ENCODE measurements at places on chromosomes 6 and 20.

DNA sequence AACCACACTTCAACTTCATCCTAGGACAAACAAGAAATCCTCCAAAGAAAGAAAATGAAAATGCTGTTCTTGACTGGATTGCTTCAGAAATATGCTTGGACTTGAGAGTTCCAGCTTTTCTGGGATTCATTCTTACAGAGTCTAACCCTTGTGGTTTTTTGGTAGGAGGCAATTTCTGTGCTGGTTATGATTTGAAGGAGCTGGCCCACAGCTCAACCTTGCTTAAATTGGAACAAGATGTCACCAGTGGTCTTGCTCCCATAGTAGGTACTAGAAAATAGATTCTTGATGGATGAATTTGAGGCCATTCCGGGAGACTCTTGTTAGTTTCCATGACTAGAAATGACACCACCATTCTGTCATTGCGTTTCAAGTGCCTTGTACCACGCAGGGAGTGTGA lies 54.3 kb upstream of the BMP6 start:
- no peak for DNase-seq

GRCh38 chr20:58017231-58017969 lies 211.1 kb downstream of the ANKRD60 start:
- DNase-seq, result peak; percentile 87

DNA sequence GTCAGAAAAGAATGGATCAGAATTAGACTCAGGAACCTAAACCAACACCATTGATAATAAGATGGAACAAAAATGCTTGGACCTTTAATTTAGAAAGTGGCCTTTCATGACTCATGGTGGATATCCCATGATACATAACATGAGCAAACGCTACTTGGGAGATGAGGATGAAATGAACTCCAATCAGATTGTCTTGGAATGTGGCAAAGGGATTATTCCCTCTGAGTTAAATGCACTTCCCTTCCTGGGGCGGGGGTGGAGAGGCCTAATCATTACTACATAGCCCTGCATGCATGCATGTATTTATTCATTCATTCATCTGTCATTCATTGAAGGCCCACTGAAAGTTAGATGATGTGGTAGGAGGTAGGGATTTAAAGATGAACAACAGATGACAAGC lies 174.0 kb downstream of the AIG1 start:
- no peak for DNase-seq

GRCh38 chr6:137784583-137784982 lies 82.5 kb upstream of the TNFAIP3 start:
- DNase-seq, result no peak

GRCh38 chr20:31949877-31950646 lies 1.8 kb downstream of the PDRG1 start:
- DNase-seq, result no peak

GRCh38 chr6:2952557-2953095 lies 18.7 kb downstream of the SERPINB6 start:
- DNase-seq, result no peak

GRCh38 chr6:90918361-90918760 lies 331.5 kb upstream of the MAP3K7 start:
- no peak for DNase-seq

DNA sequence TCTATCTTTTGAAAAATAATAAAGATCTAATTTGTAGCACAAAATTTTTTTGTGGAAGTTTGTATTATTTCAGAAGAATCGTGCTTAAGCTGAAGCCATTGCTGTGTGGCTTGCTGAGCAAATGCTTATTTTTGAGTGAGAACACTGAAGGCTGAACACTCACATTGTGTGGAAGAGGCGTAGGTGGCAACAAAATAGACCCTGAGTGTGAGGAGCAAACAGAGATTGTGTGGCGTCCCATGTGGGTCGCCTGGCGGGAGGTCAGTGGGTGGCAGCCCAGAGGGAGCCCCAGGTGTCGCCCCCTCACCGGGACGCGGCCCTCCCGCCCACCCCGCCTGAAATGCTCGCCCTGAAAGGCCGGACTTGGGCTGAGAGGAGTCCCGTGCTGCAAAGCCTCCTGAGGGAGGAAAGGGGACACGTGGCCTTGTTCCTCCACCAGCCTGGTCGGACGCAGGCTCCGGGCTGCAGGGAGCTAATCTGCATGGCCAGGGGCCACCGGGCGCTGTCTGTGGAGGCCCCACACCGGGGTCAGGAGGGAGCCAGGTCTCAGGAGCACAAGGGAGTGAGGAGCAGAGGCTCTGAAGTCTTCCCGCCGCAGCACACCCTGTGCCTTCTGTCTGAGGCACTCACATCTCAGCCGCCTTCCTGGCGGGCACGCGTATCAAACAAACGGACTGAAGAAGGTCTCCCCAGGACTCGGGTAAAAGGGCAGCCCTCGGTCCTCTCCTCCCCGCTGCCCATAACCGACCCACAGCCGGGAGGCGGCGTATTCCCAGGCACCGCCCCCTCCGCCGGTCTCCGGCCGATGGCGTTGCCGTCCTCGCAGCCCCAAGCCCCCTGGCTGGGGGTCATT lies 15.9 kb downstream of the DDO start:
- DNase-seq, result no peak

- DNase-seq, result no peak
Observed at GRCh38 chr6:30530014-30530413, 26.3 kb downstream of the GNL1 start.

- DNase-seq, result no peak
Observed at GRCh38 chr6:90485635-90486277, 101.1 kb downstream of the MAP3K7 start.

- DNase-seq, result no peak
Observed at GRCh38 chr6:129938249-129939020, 77.3 kb upstream of the TMEM244 start.

DNA sequence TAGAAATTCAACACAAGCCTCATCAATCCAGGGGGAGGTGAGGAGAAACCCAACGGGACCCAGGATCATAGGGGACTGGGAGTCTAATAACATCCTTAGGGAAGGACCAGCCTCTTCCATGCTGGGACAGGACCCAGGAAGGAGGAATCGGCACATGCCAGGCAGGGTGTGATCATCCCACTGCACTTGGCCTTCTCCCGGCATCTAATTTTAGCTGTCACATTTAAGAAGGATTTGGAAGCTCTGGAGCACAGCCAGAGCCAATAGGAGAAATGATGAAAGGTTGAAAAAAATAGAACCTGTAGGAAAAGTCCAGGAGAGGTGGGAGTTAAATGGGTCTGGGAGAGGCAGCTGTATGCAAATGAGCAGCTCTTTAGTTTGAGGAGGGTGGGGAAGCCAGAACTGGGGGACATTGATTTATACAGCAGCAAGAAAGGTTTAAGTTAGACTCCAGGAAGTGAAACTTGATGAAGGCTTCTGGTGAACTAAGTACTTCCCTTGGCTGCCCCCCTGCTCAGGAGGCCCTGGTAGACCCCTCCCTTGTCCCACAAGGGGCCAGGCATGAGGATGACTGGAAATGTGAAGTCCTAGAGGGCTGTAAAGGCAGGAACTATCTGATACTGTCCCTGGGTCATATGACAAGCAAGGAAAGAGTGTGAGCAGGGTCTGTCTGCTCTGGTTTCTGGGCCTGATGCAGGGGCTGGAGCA lies 260.3 kb downstream of the LRFN2 start:
- no peak for DNase-seq

DNA sequence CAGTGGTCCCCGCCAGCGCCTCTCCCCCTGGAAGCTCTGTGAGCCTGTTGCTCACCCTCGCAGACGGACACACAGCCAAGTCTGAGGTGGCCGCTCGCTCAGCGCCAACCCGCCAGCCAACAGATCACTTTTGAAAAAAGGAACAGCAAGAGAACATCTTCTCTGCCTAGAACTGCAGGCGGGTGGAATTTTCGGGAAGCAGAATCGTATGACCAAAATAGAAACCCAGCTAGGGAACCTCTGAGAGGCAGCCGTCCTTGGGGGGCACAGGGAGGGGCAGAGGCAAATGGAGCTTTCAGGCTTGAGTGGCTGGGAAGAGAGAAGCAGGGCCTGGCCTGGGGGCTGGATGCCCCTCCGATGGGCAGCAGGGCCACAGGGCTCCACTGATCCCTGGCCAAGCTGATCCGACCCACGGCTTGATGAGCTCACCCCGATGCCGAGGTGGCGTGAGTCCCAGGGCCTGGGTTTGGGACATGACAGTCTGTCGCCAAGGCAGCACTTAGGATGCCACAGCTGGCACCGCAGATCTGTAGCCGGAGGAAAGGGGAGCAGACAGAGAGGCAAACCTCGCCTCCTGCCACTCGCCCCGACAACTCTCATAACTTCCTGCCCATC lies 9.8 kb downstream of the NFATC2 start:
- no peak for DNase-seq

GRCh38 chr20:63290677-63291472 lies 2.1 kb upstream of the COL20A1 start:
- DNase-seq, result peak; percentile 18

DNA sequence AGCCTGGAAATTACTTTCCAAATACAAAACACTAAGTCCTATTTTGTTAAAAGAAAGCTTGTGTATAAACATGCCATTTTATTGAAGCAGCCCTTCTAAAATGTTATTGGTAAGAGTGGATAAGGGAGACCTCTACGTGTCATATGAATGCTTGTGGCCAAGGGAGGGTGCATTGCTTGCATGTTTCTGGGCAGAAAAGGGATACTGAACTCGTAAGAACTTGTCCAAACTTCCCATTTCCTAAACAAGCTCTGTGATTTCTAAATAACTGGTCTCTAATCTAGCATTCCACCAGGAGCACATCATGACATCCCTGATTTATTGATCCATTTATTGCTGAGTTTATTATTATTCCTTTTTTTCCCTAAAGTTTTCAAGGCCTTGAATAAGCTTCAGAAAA lies 474.1 kb downstream of the CD109 start:
- no peak for DNase-seq

DNA sequence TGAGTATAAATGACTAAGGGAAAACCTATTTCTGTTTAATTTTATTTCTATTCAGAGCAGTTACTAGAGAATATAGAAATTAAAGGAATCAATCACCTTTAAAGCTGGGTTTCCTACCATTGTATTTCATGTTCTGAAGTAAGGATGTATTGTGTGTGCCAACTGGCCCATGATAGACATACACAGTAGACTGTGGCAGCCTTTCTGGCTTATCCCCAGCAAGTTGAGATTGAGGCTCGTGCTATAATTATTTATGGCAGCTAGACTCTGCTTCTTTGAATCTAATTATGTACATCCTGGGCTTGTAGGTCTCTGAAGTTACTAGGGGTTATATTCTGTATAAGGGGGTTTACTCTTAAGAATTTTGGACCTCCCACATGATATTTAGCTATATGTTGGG lies 44.4 kb downstream of the ZNF292 start:
- DNase-seq, result no peak

DNA sequence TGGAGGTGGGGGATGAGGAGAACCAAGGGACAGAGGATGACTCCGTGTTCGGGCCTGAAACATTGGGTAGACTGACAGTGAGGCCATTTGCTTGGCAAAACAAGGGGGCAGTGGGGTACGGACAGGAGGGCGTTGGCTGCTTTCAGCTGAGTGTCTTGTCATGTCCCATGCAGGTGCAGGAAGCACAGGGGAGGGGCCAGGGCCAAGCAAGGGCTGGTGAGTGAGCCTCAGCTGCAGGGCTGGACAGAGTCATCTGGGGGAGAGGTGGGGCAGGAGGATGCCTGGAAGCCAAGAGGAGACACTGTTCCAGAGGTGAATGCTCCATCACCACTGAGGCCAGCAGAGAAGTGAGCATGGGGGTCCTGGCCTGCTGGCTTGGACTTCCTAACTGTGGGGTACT lies 78.4 kb downstream of the ERMARD start:
- no peak for DNase-seq

DNA sequence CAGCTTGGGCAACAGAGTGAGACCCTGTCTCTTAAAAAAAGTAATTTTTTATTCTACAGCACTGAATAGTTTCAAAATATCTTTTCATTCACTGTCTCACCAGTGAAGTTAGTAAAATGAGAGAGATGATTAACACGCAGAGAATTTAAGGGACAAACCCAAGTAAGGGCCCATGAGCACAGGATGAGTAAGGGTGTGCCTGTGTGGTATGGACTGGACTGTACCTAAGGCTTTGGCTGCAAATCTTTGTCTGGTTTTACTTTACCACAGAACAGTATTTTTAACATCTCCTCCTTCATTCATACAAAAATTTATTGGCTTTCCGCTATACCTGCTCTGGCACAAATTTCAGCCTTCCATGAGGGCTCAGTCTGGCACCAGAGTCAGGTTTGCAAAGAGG lies 433.3 kb downstream of the UTRN start:
- no peak for DNase-seq

DNA sequence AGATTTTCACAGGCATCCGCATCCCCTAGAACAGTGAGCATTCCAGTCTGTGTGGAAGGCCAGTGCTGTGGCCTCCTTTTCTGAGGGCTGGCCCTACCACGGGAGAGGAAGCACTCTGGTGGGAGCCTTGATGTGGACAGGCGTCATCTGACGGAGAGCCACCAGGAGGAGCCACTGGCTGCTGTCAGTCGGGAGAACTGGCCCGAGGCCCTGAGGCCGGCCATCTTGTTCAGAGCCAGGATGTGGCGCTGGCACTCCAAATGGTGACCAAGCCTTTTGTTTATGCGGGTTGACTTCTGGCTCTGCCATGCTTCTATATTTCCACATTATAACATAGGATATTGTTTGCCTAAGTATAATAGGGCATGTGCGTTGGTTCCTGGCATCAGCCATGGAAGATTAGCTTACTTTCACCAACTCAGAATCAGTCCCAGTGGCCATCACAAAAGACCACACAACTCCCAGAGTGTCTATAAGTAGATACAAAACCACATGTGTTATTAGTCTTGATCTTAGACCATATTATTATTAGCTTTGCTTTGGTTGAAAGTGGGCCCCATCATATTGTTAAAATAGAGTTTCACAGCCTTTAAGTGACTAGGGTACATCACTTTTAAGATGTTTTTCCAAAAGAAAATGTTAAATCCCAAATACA lies 273.9 kb upstream of the TAB2 start:
- DNase-seq, result no peak

DNA sequence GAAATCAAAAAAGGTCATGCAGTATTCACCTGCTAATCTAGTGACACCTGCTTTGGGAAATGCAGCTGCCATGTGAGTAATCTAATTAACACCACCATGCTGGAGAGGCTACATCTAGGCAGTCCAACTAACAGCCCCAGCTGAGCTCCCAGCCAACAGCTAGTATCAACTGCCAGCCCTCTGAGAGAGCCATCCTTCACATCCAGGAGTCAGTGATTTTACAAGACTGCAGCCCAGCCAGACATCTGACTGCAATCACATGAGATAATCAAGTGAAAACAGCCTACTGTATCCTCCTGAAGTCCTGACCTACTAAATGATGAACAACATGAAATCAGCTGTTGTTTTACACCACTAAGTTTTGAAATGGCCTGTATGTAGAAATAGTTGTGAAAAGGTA lies 298.4 kb downstream of the TRDN start:
- DNase-seq, result no peak

DNA sequence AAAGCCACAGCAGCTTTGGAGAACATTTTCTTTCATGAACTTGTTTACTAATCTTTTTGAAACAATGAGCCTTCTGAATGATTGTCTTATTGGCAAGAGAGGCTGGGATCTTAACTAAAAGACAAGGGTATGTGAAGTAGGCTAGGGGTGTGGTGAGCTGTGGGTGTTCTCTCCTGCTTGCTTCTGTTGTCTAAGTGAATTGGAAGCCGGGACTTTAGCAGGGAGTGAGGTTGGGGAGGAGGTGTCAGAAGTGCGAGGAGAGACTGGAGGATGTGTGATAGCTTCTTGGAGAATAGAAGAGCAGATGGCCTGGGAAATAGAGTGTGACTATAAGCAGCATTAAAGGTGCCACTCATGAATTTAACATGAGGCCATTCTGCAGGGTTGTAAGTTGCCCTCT lies 562.8 kb downstream of the UTRN start:
- no peak for DNase-seq

- no peak for DNase-seq
Observed at GRCh38 chr20:13121840-13122515, 99.1 kb upstream of the ISM1 start.

- DNase-seq, result no peak
Observed at GRCh38 chr6:22383016-22383415, 86.2 kb upstream of the PRL start.

Measured in T1000 (cell line).